SW 1271 (cell line): ENCODE measurements at places on chromosomes 5 and 9.

GRCh38 chr5:8807636-8808035, 738.2 kb downstream of the SEMA5A start:
- no peak for DNase-seq

GRCh38 chr5:15596936-15597335, 97.0 kb downstream of the FBXL7 start:
- no peak for DNase-seq

- DNase-seq, result no peak
Measured at GRCh38 chr5:36402512-36402906, 100.8 kb upstream of the RANBP3L start.

- no peak for DNase-seq
Measured at GRCh38 chr5:36607114-36607571, 737 bp downstream of the SLC1A3 start.

DNA sequence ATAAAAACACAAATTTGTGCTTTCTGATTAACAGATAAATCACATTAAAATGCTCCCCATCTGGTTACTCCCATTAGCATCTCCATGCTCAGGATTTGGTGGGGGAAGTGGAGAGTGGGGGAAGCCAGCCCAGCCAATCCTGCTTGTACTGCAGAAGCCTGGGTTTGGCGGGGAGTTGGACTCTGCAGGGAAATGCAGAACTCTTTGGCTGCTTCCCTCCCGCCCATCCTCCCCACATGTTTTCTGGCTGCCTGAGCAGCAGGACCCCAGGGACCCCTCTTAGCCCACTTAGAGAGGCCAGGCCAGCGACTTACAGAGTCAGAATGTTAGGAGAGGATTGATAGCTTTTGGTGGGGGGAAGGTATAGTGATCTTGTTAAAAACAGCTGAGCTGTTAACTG, 59.5 kb upstream of the FOXI1 start:
- DNase-seq, result no peak

DNA sequence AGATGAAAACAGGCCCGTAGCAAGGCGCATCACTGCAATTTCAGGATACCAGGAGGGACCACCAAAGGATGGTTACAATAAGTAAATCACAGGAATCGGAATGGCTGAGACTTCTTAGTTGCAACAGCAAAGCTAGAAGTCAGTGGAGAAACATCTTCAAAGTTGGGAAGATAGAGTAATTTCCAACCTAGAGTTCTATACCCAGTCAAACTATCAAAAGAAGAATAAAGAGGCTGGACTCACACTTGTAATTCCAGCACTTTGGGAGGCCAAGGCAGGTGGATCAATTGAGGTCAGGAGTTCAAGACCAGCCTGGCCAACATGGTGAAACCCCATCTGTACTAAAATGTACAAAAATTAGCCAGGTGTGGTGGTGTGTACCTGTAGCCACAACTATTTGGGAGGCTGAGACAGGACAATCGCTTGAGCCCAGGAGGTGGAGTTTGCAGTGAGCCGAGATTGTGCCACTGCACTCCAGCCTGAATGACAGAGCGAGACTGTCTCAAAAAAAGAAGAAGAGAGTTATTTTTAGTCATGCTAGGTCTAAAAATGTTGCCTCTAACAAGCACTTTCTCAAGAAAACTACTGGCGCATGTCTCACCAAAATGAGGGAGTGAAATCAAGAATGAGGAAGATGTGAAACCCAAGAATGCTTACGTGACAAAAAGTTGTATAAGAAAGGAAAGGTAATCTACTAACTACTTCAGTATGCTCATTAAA, 267.7 kb downstream of the DENND1A start:
- DNase-seq, result no peak

DNA sequence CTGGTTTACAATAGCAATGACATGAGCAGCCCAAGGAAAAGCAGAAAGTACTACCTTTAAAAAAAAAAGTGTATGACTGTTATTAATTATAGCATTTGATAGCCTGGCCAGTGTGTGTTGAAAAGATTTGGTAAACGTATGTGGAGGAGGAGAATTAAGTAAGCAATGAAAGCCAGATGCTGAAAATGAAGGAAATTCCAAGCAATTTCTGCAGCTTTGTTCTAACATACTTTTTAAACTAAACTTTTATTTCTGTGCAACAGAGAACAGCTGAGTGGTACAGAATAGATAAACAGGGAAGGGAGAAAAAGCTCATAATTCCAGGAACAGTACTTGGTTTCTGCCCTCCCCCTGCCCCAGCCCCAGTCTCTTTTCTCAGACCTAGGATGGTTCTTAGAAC, 252.6 kb downstream of the ADAMTSL1 start:
- no peak for DNase-seq

- no peak for DNase-seq
Measured at GRCh38 chr9:78213712-78214111, 22.2 kb upstream of the CEP78 start.

DNA sequence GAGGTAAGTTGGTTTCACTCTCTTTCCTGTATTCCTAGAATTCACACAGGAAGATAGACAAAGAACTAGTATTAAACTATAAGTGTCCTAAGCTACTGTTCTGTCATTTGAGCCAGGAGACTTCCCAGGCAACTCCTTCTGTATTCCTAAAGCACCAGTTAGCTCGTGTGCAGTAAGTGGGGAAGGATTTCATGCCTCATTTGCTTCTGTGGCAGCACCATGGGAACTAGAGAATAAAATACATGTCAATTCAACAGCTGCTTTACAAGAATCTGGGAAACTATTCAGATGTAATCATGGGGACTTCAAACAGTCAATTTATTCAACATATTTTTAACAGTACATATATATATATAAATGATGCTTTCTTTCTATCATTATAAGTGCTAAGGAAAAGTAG, 762.3 kb downstream of the PRELID2 start:
- no peak for DNase-seq

DNA sequence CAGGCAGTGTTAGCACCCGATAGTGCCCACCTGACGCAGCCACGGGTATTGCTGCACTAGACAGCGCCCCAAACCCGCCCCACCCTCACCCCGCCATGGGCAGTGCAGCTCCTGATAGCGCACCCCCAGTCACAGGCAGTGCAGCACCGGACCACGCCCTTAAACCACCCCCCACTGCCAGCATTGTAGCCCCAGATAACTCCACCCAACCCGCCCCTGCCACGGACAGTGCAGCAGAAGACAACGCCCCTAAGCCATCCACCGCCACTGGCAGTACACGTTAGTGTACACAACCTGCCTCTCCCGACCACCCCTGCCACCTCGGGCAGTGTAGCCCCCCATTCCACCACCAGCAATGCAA, 825 bp upstream of the PCAT7 start:
- DNase-seq, result no peak

DNA sequence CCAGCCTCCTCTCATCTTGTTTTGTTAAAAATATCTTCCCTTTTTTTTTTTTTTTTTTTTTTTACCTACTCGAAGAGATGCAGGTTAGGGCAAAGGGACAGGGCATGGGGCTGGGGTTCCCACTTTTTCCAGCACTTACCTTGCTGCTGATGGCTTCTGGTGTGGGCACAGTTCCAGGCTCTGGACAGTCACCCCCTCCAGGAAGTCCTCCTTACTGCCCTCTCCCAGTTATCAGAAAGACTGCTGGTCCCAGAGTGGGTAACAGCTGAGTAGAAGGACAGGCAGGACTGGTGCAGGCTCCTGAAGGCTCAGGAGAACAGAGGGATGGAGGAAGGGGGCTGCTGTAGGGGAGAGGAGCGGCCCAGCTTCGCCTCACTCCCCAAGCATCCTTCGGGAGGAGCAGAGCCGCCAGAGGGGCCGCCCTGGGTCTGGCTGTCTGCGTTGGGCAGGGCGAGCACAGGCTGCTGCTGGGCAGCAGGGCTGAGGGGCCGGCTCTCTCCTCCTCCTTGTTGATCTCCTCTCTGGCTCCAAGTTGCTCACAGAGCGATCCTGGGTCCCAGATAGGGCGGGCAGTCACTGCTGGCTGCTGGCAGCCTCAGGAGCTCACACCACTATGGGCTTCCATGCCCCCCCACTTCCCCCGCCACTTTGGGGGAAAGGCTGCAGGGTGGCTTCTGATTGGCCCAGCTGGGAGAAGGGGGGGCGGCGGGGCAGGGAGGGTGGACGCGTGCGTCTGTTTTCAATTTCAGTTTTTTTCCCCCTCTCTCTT, at the start of gene PDGFRB:
PDGFRB (minus strand) TSS at position 588 of the 769 bp plus-strand sequence. CDS start 18,798 bp downstream, outside the sequence.
- DNase-seq, result no peak

DNA sequence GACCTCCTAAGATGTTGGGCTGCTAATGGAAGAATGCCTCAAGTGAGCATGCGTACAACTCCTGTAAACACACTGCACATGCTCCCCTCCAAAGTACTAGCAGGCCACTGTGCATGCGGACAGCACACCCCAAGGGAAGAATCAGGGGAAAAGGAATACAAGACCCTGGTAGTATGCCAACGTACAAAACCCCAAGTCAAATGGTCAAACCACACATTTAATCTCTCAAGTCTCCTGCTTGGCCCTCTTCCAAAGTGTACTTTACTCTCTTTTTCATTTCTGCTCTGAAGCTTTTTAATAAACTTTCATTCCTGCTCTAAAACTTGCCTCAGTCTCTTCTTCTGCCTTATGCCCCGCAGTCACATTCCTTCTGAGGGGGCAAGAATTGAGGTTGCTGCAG, 466.4 kb downstream of the DMRTA1 start:
- no peak for DNase-seq

DNA sequence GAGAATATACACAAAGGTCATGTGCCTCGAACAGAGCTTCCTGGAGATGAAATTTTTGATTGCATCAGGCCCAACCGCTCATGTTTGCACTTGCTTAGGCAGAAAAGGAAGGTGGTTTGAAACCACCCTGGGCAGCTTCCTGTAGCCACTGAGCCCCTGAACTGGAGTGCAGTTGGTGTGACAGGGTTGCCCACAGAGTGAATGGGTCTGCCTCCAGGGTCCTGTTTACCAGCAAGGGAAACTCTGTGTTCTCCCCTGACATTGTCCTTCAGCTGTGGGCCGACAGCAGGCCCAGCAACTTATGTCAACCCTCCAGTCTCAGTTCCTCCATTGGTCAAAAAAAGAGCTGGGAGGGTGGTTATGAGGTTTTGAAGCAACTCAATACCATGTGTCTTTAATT, 289.6 kb downstream of the KIF4B start:
- no peak for DNase-seq

- no peak for DNase-seq
Measured at GRCh38 chr9:95581900-95582299, 65.1 kb upstream of the PTCH1 start.

DNA sequence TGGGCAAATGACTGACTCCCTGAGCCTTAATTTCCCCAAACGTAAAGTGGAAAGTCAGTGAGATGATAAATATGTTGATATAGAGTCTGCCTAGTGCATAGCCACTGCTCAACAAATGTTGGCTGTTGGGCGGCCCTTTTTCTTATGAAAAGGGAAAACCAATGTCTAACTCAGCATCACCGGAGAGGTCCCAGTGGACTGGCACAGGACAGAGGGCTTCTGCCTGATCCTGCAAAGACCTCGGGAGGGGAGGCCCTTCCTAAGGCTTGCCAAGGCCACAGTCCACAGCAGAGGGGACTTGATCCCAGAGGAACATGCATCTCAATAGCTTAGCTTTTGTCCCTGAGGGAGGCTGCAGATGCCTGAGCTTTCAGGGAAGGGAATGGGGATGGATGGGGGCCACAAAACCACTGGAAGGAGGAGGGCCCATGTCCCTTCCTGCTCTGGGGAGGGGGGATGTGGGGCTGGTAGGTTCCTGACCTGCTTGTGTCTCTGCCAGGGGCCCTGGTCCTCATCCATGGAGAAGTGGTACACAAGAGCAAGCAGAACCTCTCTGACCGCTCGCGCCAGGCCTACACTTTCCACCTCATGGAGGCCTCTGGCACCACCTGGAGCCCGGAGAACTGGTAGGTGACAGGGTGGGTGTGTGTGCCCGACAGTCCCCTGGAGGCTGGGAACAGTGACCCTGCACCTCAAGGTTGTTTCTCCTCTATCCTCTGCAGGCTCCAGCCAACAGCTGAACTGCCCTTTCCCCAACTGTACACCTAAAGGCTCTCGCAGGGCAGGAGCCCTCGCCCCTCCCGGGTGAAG, 6.3 kb downstream of the DOLK start:
- no peak for DNase-seq

DNA sequence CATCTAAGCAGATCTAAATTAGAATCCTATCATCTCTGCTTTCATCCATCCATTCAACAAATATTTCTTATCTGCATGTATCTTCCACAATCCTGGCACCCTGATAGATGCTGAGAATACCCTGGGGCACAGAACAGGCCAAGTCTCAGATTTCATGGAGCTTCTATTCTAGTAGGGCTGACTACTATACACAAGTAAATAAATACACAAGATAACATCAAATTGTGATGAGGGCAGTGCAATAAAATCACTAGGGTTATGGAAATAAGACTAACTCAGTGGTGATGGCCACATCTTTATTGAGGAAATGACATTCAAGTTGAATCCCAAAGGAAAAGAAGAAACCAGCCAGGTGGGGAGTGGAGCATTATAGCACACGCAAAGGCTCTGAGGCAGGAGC, 138.4 kb upstream of the GLRA1 start:
- DNase-seq, result no peak

DNA sequence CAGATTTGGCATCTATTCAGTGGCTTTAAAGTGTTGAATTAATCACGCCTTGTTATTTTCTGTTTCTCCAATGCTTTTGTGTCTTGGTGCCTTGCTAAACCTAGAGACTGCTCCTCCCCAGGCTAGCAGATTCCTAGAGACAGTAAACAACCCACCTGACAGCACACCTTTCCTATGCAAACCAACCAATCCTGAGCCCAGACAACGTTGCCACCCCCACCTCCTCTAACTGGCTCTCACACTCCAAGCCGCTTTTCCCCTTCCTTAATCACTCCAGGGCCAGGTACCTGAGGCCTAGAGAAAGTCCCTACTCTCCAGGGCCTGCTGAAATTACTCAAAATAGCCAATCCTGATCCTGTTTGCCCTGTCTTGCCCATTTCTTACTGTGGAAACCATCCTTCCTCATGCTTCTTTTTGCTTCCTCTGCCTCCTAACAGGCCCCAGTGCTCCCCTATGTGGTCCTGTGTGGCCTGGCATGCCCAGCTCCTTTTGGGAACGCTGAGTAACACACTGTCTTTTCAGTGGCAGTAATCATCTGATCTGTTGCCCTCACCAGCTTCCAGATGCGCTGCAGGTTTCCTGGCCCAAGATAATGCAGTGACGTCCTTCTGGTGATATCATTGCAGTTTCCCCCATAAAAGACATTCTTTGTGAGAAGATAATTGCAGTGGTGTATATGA, 53.4 kb downstream of the GAS1 start:
- no peak for DNase-seq

DNA sequence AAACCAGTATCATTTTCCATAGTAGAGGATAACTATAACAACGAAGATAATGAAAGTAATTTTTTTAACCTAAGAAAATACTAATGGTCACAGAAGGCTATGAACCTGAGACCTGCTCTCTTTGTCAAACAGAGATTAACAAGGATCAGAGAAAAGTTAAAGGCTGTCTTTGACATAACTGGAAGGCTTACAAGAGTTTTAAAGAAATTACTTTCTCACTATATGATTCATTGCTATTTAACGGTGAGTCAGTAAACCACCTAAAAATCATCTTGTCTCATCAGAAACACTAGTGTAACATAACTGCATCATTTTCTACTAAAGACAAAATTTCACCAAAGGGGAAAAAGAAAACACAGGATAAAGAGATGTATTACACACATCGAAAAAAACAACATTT, 19.3 kb downstream of the MLANA start:
- DNase-seq, result no peak
